ENCODE measurements at places on chromosomes 7 and 10.

DNA sequence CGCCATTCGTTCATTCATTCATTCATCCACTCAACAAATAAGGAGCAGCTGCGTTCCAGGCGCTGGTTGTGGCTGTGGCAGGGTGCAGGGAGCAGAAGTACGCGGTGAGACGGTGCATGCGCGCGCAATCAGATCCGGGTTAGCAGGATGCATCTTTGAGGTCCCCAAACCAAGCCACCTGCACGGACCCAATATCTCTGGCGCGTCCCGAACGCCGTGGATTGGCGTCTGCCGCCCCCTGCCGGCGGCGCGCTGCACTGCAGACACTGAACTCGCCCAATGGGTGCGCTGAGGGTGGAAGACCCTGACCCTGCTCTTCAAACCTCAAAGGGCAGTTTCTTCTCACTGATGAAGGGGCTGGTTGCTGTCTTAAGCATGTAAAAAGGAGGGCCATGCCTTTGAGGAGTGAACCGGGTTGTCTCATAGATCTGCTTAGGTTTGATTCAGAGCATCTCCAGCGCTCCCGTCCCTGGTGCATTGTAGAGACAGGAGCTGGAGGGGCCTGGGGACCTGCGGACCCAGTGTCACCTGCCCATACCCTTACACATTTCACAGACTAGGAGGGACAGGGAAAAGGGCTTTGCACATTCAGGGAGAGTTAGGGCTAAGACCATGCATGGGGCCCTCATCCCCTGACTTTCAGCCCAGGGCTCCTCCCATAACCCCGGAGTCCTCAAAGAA lies 102.5 kb downstream of the RAMP3 start:
- peak; percentile 61 for DNase-seq

DNA sequence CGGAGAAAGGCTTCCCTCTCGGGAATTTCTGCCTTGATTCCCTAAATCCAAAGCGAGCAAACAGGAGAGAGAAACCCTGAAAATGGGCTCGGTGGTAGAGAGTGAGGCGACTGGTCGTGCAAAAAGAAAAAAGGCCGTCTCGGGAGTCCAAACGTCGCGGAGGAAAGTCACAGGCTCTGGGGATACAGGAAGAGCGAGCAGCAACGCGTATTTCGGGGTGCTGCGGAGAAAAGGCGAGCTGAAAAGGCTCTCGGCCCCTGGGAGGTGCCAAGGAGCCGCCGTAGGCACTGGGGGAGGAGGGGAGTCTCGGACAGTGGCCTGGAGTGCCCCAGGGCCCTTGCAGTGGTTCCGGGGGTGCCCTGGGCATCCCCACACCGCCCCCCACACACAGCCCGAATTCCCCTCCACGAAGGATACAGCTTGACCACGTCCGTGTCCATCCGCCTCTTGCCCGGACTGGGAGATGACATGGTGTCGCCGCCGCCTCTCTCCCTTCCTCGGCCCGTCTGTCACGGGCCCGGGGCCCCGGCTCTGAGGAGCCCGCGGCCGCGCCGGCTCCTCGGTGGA lies 591 bp downstream of the UBE2H start:
- DNase-seq, result peak; percentile 30

- DNase-seq, result peak; percentile 55
Measured at GRCh38 chr7:34759477-34760125, 101.6 kb downstream of the NPSR1 start.

DNA sequence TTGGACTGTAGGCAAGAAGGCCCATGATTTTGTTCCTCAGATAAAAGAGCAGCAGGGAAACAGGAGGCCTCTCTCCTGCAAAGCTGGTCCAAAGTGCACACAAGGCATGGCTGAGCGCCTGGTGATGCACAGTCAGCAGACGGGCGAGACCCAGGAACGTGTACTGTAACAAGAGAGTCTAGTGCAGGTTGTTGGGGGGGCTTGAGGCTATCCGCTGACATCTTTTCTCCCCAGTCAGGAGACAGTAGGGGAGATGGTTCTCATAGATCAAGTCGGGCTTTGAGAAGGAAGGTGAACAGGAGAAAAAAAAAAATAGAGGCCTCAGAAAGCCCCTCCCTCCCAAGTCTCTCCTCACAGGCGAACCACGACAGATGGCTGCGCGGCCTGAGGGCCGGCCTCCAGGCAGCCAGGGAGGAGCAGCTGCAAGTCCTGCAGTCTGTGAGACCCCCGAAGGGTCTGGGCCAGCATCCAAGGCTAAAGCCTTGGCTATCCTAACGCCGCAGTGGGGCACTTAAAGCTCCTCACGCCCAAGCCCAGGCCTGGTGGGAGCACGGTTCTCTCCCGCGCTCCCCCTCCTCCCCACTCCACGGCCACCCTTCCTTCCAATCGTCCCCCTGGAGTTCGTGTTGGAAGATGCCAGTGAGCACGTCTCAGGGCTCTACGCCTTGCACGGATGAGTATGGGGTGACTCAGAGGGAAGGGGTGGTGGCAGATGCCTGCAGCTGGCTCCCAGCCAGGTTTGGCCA lies 68.3 kb downstream of the PRKAG2 start:
- DNase-seq, result no peak

DNA sequence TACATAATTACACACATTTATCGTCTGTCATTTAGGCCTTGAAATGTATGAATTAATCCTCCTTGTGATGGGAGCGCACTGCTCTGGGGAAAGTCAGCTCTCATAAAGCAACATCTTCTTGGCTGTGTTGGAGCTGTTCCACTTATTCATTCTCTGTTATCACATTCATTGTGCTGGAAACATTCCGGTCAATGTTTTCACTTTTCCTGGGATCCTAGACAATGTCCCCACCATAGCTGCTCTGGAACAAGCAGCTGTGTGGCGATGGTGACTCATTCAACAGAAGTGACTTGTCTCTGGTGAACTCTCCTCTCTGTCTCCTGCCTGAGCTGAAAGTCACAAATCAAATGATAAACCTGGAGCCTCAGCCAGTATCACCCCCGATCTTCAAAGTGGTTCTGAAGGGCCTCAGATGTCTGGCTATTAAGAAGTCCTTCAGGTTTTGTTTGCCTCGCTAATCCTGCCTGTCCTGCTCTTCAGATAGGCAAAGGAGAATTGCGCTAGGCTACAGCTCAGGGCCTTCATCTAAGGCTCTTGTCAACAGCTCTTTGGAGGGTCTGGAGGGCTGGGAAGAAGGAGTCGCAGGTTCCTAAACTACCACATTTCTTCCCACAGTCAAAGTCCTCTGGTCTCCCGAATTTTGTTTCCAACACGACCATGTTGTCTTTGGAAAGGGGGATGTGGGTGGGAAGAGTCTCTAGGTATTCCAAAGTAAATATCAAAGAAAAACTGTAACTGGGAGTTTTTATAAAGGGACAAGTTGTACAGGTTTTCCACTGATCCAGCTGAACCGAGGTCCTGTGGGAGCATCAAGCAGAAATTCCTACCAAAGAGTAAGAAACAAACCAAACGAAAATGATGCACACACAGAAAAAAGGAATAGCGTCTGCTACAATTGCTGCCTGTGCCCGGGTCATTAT lies 29.3 kb downstream of the KLF6 start:
- DNase-seq, result peak; percentile 57

GRCh38 chr10:47294057-47294456 lies 5.9 kb upstream of the GDF10 start:
- DNase-seq, result no peak

GRCh38 chr10:124820121-124820520 lies 18.5 kb downstream of the ABRAXAS2 start:
- DNase-seq, result no peak

DNA sequence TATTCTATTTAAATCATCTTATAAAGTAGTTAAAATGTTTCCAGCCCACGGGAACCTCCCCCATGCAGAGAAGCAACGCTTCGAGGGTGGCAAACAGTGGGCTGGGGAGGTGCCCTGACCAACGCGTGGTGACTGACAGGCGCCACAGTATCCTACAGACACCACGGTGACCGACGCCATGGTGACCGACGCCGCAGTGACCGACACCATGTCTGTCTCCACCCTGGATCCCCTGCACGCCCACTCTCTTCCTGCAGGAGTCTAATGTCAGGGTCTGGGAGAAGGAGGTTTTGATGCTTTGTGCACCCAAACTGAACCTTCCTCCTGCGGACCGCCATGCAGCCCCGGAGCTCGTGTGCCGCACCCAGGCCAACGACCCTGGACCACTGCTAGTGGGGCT lies 464.4 kb downstream of the PTPRN2 start:
- no peak for DNase-seq

- no peak for DNase-seq
Measured at GRCh38 chr10:4257939-4258465, 473.0 kb upstream of the KLF6 start.

DNA sequence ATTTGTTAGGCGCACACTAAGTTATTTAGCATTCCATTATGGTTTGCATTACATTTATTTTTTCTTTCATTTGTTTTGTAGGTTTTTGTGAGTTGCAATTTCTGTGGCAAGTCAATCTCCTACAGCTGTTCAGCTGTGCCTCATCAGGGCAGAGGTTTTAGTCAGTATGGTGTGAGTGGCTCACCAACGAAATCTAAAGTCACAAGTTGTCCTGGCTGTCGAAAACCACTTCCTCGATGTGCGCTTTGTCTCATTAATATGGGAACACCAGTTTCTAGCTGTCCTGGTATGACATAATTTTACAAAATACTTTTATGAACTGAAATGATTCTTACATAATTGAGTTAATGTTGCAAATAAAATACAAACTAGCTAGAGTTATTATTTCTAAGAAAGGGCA lies 29.5 kb downstream of the MIOS start:
- DNase-seq, result no peak

- no peak for DNase-seq
Measured at GRCh38 chr10:111612273-111612672, 535.4 kb downstream of the ADRA2A start.

DNA sequence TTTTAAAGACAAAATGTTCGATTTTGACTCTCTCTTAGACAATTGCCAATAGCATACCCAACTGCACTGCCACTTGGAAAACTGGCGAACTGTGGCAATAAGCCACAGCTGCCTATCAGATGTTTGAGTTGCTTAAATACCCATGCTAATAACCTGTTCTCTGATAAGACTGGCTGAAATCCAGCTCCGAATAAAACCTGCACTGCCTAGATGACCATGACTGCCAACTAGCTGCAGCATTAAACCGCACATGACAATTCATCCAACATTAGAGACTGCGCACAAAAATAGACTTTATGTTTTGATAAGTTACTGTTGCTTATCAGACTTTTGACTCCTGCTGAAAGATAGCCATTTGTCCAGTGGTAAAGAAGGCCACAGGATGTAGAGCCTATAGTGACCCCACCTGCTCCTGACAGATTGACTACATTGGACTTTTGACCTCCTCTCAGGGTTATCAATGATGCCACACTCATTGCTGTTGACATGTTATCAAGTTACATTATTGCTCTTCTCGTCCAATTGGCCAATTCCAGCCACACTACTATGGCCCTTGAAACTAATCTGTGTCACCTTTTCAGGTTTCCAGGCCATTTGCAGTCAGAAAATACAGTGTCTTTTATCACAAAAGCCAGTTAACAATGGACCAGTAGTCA lies 299.0 kb downstream of the HGF start:
- DNase-seq, result no peak

- DNase-seq, result no peak
Measured at GRCh38 chr10:80945264-80945880, 407.7 kb downstream of the SH2D4B start.

DNA sequence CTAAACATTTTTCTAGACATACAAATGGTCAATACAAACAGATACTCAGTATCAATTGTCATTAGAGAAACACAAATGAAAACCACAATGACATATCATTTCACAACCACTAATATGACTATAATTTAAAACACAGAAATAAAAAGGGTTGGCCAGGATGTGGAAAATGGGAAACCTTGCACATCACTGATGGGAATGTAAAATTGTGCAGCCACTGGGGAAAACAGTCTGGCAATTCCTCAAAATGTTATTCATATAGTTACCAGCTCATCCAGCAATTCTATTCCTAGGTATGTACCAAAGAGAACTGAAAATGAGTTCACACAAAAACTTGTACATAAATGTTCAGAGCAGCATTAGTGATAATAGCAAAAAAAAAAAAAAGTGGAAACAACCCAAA lies 106.1 kb upstream of the LRRTM3 start:
- DNase-seq, result no peak

GRCh38 chr7:10455936-10456335 lies 517.7 kb upstream of the PHF14 start:
- no peak for DNase-seq

DNA sequence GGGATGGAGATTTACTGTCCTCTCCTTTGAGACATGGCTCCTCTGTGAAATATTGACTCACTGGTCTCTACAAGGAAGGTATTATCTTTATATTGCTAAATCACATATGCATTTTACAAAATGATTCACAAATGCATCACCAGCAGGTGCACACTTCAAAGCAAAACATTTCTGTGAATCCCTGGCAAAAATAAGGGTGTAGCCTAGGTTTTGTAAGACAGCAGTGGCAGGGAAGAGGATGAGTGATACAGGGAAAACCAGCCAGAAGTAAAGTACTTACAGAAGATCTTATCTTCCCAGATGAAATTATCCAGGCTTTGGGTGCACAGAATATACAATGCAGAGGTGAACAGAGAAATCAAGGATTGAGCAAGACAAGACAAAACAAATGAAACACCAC lies 1094.6 kb downstream of the GATA3 start:
- no peak for DNase-seq

DNA sequence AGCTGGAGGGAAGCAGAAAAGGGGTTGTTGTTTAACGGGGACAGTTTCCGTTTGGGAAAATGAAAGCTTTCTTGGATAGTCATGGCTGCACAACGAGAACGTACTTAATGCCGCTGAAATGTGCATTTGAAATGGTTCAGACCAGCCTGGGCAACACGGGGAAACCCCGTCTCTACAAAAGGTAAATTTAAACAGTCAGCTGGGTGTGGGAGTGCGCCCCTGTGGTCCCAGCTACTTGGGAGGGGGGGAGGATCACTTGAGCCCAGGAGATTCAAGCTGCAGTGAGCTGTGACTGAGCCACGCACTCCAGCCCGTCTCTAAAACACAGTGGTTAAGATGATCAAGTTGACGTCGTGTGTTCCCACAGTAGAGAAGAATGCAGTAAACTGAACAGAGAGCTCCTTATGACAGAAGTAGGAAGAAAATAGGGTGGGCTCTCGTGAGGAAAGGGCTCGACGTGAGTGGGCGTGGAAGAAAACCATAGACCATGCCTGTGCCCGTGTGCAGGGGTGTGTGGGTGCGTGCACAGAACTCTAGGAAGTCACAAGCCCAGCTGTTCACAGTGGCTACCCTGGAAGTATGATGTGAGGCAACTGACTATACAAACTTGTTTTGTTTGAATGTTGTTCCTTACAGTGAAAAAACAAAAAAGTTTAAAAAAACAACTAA lies 4.1 kb upstream of the FUOM start:
- no peak for DNase-seq

GRCh38 chr7:155959894-155960293 lies 147.6 kb upstream of the SHH start:
- DNase-seq, result no peak

DNA sequence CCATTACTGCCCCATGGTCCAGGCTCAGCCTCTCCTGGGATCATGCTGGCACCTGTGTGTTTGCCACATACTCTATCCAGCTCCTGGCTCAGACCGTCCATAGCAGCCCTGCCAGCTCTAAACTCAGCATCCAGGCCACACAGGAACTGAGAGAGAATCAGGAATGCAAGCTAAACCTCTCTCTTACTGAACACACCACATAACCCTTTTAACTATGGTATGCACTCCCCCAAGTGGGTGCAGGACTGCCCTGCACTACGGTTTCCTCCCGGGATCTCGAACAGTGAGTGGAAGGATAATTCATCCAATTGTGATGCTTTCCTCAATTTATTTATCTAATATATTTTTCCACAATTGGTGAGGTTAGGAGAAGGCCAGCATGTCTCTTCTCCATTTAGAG lies 17.1 kb upstream of the ZNF800 start:
- DNase-seq, result peak; percentile 10

Measured in AG08395 (cell line).